ENCODE measurements at places on chromosomes 6 and 20.
A peak's percentile ranks its signal among the peaks of the same experiment; 100 is the strongest.

- no peak for DNase-seq
Observed at GRCh38 chr6:130593948-130594347, 228.1 kb downstream of the TMEM200A start.

DNA sequence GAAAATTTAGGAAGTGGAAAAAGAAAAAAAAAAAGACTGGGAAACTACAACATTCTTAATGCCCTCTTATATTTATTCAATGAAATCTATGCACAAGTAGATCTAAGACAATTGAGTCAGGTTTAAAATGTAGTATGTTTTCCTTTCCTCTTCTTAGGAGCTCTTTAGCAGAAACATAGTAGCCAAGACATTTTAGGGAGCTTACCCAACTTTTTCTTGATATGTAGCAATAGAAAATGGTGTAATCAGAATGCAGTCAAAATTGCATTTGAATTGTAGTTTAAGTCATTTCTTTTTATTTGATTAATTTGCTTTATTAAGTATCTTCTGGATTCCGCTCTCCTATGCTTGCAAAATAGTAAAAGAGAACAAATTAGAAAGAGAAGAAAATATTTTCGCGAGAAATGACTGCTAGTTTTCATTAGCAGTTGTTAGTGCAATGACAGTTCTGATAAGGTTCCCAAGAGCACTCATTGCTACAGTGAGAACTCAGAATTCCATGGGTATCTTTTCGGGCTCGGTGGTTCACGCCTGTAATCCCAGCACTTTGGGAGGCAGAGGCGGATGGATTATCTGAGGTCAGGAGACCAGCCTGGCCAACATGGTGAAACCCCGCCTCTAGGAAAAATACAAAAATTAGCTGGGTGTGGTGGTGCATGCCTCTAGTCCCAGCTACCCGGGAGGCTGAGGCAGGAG is 52.2 kb downstream of the JARID2 start:
- no peak for DNase-seq

- DNase-seq = no peak
Observed at GRCh38 chr20:60926831-60927230, 325.2 kb upstream of the CDH4 start.

DNA sequence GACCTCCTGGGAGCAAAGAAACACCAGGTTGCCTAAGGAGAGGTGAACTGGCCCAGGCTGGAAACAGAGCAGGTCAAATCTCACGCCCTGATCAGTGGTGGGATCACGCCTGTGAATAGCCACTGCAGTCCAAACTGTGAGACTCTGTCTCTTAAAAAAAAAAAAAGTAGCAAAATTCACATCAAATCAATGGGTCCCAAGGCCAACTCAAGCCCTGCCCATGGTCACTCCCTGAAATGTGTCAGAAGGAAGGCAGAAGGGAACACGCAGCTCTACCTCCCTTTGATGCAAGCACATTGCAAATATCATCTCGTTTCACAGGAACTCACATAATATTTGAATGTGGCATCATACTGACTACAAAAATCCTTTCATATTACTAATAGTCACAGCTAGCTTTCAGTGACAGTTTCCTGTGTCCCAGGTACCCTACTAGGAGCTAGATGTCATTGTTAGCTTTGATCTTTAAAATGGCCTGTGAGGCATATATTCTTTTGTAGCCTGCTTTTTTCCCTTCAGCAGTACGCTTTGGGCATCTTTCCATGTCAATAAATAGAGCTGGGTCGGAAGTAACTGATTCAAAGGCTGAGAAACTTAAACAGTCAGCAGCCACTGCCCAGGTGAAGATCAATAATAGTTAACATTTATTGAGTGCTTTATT is 14.4 kb upstream of the TTPAL start:
- DNase-seq = no peak

GRCh38 chr6:120410586-120410985 is 923.7 kb downstream of the TBC1D32 start:
- DNase-seq = no peak

- DNase-seq = no peak
Observed at GRCh38 chr6:33875141-33875581, 71.4 kb upstream of the MLN start.

DNA sequence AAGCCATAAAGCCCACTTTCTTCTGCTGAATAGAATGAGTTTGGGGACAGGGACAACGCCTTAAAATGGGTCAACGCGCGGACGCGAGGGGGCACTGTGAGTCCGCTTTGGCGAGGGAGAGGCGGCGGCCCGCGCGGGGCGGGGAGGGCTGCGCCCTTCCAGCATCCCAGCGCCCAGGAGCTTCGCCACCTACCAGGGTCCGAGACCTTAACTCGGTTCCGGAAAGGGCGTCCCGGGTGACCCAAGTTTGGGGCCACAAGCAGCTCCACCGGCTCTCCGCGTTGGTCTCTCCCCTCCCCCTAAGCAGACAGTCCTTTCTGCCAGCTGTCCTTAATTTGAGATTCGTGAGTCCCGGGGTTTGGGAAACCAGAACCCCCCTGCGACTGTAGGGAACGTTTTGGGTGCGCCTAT is 1.8 kb upstream of the SAMD5 start:
- peak; percentile 82 for DNase-seq

DNA sequence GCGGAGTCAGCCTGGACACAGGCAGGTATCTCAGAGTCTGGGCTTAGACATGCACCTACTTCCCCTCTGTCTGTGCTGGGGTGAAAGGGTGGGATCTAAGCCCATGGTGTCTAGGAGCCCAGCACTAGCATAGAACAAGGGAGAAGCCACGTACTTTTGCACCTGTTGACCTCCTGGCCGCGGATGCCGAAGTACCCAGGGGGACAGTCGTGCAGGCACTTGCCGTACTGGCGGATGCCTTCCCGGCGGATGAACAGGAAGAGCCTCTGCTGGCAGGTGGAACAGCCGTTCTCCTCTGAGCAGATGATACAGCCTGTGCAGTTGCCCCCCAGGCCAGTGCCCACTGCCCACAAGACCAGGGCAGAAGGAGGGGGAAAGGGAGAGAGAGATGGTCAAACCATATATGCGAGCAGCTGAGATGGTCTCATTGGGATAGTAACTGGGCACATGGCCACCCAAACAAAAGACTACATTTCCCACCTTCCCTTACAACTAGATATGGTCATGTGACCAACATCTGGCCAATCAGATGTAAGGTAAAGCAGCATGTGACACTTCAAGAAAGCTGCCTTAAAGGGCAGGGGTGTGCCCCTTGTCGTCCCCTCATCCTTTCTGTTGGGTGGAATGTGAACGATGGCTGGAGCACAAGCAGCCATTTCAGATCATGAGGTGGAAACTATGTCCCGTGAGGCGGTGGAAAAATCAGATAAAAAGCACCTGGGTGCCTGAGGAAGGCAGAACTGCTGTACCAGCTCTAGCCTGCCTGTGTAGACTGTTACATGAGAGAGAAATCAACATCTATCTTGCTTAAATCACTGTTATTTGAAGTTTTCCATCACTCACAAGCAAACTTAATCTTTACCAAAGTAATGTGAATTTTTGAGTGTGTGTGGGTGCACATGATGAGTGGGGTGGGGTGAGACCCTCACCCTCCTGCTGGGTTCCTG is 34.0 kb downstream of the RSPO4 start:
- no peak for DNase-seq

DNA sequence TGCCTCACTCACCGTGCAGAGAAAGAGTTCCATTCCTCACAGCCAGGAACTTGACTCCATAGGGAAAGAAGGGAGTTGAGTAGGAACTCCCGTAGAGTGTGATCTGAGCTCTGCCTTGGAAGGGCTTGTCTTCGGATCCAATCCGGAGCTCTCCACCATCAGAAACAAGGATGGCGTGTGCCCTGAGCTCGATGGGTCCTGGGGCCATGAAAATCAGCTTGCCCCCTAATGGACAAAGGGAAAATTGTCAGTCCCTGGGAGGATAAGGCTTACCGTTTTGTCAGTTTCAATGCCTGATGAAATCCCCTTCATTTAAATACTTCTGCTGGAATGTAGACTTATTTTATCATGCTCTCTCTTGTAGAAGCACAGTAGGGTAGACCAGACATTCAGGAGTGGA is 153.3 kb downstream of the PKHD1 start:
- DNase-seq = no peak

- no peak for DNase-seq
Observed at GRCh38 chr20:44990425-44990824, 24.1 kb downstream of the STK4 start.

- no peak for DNase-seq
Observed at GRCh38 chr20:52047811-52048764, 143.5 kb downstream of the ZFP64 start.

- peak; percentile 86 for DNase-seq
Observed at GRCh38 chr6:46734867-46735719, at the start of gene PLA2G7. PLA2G7 (minus strand) TSS chr6:46735375; CDS start chr6:46722891, 12,484 bp downstream.

DNA sequence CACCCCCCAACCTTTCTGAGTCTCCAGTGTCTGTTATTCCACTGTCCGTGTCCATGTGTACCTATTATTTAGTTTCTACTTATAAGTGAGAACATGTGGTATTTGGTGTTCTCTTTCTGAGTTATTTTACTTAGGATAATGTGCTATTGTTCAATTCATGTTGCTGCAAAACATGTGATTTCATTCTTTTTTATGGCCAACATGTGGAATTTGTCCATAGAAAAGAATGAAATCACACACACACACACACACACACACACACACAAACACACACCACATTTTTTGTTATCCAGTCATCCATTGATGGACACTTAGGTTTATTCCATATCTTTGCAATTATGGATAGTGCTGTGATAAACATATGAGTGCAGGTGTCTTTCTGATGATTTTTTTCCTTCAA is 23.5 kb downstream of the IGF2R start:
- DNase-seq = no peak

GRCh38 chr20:32605167-32605656 is 20.1 kb upstream of the NOL4L start:
- no peak for DNase-seq

DNA sequence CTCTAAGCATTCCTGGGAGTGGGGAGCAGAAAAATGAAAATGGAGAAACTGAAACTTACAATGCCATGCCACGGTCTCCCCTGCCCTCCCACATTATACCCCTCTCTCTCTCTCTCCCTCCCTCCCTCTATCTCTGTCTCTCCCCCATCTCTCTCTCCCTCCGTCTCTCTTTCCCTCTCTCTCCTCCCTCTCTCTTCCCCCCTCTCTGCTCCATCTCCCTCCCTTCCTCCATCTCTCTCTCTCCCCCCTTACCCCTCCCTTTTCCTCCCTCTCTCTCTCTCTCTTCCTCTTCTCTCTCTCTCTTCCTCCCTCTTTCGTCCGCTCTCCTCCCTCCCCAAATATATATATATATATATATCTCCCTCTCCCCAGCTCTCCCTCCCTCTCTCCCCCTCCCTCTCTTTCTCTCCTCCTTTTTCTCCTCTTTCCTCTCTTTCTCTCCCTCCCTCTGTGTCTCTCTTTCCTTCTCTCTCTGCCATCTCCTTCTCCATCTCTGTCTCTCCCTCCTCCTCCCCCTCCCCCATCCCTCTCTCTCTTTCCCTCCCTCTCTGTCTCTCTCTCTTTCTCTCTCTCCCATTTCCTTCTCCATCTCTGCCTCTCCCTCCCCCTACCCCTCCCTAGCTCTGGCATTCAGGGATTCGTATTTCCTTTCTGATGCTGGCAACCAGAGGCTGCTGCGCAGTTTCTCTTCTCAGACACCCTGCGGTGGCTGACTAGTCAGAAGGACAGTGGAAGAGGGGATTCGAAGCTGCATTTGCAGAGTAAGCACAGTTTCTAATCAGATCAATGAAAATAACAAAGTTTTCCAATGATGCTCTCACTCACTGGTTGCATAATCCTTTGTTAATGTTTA is 13.9 kb upstream of the VAPB start:
- DNase-seq = no peak

DNA sequence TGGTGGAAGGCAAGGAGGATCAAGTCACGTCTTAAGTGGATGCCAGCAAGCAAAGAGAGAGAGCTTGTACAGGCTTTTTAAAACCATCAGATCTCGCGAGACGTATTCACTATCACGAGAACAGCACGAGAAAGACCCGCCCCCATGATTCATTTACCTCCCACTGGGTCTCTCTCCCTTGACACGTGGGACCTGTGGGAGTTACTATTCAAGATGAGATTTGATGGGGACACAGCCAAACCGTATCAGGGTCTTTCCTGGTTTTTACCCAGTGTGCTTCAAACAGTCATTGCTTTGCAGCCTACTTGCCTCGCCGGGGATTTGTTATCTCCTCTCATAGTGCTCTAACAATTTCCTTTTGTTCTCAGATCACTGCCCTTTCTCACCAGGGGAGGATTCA is 108.2 kb downstream of the UST start:
- no peak for DNase-seq

- no peak for DNase-seq
Observed at GRCh38 chr20:19451231-19451922, 238.9 kb downstream of the SLC24A3 start.

DNA sequence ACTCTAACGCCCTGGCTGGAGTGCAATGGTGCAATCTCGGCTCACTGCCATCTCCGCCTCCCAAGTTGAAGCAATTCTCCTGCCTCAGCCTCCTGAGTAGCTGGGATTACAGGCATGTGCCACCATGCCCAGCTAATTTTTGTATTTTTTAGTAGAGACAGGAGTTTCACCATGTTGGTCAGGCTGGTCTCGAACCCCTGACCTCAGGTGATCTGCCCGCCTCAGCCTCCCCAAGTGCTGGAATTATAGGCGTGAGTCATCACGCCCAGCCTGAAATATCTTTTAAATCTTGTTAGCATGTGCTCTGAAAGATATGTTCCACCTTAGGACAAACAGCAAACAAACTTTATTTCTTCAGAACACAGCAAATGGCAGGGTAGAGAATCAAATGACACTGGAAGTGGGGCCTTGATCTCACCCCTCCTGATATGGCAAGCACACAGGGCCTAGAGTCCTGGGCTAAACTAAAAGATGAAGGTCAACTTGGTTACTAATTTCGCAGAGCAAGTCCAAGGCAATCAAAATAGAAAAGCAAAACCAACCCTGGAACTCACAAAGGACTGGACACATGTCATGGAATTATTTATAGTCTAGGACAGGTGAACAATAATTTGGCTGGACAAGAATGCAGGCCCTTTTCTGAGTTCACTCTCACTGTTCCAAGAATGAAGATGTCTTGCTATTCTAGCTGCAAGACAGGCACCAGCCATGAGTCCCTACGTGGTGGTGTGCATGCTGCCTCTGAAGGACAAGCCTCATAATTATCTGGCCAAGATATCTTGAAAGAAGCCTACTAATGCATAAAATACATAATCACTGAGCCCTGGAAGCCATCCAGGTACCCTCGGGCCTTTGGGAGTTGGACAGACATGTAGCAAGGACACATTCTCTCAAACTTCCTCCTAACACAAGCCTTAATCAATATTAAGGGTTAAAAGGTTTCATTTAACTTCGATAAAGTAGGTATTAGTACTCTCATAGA is 35.6 kb downstream of the B4GALT5 start:
- no peak for DNase-seq

DNA sequence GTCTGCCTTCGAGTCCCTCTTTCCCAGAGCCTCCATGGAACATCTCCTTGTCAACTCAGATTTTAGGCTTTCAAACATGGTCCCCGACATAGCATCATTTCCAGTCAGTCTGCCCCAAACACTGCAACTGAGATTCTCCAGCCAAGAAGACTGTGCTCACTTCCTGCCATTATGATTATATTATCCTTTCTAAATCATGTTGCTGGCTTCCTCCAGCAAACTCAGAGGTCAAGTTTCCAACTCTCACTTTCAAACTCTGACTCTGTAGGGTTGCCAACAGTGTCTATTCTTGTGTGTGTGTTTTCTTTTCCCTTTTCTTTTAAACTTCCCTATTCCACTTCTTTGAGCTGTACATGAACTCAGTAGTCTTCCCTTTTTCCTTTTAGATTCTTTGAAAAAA is 61.2 kb upstream of the TRAF3IP2 start:
- no peak for DNase-seq

GRCh38 chr20:43543138-43543537 is 15.7 kb upstream of the SGK2 start:
- no peak for DNase-seq

GRCh38 chr6:26339612-26340011 is 25.4 kb upstream of the BTN3A2 start:
- DNase-seq = no peak

Measured in right kidney (tissue), 9 donors.